Hematopoietic multipotent progenitor cell treated with erythropoietin and hydrocortisone succinate and interleukin-3 and kit ligand, for 6 days (in vitro differentiated cells): ENCODE measurements at places on chromosomes 4 and X.

GRCh38 chrX:133689997-133690599 lies 274.8 kb upstream of the GPC4 start:
- DNase-seq = no peak

DNA sequence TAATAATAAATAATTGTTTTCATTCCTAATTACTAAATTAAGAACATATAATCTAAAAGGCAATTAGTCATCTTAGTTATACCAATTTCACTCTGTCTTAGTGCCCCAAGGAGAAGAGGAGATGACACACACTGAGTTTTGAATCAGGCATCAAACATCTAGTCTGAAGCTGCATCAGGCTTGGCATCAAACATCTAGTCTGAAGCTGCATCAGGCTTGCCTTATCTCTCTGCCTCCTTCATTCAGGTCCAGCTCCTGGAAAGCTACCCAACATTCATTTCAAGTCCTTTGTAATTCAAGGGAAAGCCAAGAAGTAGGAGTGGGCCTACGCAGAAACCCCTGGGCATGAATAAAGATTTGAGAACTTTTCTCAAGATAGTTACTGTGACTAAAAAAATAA lies 62.2 kb downstream of the SH3RF1 start:
- no peak for DNase-seq

- DNase-seq = no peak
Measured at GRCh38 chr4:44157611-44158277, 290.9 kb downstream of the KCTD8 start.

- DNase-seq = peak; percentile 85
Measured at GRCh38 chr4:60201052-60201673, 999.0 kb upstream of the ADGRL3 start.

DNA sequence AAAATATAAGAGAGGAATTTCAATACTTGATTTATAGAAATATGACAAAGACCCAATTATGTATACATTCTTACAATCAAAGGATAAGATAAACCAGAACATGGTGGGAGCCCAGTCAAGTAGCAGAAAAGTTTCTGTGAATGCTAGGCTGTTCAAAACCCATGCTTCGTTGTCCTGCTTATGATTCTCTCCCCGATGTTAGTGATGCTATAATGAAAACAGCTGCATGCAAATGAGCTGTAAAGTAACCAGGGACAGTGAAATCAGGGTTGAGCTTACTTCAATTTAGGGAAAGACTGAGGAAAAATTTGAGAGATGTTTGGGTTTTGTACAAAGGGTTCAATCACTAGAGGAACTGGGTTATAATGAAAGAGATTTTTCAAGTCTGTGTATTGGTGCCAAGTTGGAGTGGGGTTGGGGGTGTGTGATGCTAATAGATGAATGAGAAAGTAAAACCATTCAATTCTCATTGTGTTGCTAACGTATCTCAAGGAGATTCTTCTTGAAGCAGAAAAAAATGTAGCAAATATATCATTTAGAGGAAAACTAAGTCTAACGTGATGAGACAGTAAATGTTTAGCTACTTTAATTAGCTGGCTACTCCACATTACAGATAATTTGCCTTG lies 59.3 kb upstream of the PPP1R2C start:
- DNase-seq = no peak

DNA sequence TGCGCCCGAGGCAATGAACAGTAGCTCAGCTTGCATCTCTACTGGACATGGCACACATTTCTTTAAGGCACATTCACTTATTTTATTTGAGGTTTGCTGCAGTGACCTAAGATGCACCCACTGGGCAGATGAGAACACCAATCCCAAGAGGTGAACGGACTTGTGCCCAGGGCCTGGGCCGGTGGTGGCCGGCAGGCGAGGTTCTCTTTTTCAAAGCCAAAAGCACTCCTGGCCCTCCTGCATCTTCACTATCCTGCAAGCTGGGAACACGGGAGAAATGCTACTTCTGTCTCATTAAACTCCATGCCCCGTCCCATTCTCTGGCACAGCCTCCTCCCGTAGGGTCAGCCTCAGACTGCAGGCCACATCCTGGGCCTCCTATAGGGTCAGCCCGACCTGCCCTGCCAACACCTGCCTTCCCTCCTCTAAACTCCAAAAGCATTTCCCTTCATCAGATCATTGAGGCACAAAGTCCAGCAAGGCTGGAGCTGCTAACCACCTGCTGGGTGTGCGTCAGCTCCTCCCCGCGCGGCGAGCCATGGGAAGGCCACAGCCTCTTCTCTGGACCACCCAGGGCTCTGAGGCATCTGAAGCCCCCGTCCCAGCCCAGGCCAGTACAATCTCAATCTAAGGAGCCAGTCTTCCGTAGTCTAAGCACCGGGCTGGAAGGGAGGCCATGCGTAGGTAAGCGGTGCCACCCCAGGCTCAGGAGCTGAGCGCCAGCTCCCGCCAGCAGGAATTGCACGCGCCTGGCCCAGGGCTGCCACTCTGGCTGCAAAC lies 166.1 kb downstream of the AFAP1 start:
- no peak for DNase-seq

DNA sequence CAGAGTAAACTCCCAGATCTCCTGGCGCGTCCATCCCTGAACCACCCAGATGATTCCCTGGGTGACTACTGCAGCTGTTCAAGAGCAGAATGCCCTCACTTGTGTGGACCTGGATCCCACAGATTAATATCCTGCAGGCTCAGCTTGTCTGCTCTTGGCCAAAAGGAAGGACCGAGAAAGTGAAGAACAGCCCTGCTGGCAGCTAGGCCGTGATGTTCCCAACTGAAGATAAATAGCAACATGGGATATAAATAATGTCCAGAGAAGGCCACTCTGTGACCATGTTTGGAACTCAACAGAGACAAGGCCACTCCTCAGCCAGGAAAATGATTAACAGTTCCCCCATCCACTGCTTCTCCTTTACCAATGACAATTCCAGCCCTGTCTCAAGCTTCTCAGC lies 21.5 kb downstream of the SUPT20HL2 start:
- DNase-seq = no peak

- peak; percentile 14 for DNase-seq
Measured at GRCh38 chr4:140595065-140595464, 26.3 kb upstream of the UCP1 start.

DNA sequence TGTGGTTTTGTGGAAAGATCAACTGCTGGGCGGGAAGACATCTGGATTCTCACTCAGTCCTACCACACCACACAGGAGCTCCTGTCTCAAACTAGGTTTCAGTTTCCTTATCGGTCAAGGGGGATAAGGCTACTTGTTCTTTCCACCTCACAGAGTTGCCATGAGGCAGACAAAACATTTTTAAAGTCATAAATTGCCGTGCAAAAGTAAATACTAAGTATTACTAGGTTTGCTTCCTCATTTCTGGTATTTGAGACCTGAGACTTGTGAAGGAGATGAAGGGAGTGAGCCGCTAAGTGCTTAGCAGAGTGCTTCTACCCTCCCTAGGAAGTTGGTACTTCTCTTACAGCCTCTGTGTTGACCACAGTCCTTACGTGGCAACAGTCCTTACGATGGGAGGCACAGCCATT lies 1.5 kb downstream of the LAP3 start:
- peak; percentile 55 for DNase-seq

DNA sequence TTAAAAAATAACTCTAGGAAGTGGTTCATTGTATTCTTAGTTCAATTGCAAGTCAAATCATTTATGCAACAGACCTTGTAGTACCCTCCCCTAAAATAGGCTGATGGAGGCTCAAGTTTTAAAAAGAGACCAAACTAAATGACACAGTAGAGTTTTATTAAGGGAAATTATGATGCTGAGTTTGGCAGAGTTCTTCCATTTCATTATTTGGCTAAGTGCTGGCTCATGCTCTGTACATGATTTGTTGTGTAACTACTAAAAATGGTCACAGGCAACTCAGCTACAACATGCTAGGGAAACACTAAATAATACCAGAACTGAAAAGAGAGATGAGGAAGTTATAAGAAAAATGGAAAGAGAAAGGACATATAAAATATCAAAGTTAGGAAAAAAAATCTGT lies 96.1 kb upstream of the TFDP3 start:
- DNase-seq = no peak

DNA sequence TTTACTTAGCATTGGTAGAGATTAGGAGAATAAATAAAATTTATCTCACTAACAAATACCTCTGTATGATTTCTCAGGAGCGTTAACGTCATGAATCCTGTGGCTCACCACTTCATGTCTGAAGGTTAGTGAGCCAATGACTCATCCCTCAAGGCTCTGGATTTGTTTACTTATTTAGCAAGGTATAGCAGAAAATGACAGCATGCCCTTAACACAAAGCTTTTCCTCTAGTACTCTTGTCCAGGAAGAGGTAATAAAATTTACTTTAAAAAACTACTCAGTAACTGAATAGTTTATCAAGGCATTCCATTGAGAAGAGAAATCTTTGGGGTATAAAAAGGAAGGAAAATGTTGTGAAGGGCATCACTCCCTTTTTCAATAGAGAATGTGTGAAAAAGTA lies 823.8 kb downstream of the CCSER1 start:
- DNase-seq = no peak

DNA sequence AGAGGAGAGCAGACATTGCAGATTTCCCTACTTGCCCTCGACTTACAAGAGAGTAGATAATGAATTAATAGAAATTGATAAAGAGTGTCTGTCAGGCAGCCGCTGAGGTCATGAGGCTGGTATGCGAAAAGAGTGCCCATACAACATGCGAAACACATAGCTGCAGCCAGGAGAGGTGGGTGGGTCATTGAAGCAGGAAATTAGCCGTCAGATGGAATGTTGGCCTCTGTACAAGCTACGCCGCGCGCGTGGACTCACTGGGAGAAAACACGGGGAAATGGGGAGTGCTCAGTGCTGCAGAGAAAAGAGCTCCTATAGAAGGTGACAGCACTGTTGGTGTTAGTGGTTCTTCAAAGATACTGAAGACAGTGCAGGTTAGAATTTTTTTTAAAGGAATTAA lies 125.1 kb downstream of the RAPGEF2 start:
- DNase-seq = no peak

GRCh38 chrX:100600340-100600739 lies 15.6 kb downstream of the TNMD start:
- no peak for DNase-seq

- no peak for DNase-seq
Measured at GRCh38 chr4:73523126-73523525, 41.6 kb downstream of the AFM start.

DNA sequence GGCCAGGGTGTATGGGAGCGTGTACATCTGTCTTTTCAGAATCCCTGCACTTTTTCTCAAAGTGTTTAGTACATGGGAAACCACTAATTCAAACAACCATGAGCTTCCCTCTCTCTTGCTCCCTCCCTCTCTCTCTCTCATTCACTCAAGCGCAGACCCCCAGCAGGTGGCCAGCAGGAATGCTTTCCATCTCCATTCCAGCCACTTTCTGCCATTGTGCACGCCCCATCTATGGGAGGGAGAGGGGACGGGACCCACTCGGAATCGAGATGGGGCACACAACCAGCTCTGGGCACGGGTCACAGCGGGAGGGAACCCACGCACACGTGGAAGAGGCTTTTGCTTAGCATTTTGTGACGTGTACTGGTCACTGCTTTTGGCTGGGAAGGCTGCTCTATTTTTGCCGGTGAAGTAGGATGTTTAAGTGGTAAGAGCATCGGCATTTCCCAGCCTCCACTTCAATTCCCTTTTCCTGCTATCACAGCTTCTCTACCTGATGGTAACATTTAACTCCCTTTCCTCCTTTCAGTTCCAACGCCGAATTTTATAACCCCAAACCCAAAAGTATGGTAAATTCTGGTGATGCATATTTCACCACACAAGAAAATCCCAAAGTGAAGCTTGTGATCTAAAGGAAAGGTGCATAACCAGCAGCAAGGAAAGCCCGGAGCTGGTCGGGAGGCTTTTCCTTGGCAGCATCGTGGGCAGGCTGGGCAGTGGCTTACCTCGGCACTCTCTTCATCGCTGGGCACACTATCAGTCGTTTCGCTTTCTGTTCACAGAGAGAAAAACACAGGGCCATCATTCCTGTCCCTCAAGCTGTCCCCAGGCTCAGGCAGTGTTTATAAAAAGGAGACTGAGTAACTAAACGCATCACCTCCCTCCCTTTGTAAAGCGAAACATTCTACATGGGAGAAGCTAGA lies 84.1 kb downstream of the IRF2 start:
- no peak for DNase-seq

GRCh38 chr4:168188754-168189153 lies 96.4 kb downstream of the ANXA10 start:
- no peak for DNase-seq

DNA sequence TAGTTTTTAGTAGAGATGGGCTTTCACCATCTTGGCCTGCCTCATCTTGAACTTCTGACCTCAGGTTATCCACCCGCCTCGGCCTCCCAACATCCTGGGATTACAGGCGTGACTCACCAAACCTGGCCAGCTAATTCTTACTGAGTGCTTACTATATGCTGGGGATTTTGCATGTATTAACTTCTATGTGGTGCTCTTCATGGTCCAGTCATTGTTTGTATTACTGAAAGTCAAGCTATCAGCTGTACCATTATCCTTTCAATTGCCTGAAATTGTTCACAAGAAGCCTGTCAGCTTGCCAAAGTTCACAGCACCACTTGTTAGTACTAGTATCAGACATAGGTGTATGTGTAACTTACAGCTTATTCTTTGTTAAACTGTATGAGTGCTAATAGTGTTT lies 1272.1 kb downstream of the ARAP2 start:
- DNase-seq = no peak

DNA sequence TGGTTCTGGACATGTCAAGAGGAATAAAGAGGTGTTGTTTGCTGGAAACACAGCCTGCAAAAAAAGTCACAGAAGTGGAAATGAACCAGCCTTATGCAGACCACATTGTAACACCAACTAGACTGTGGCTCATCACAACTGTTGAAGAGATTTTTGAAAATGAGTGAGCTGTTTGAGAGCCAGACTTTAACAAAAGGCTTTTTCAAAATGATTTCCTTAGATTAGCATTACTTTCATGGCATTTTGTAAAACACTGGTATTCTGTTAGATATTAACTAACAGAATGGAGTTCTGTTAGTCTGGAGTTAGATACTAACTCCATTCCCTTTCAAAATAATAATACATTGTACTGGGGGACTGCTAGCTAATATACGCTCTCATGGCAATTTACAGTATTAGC lies 60.6 kb upstream of the GABRA2 start:
- DNase-seq = no peak

GRCh38 chrX:95836517-95836916 lies 848.1 kb upstream of the DIAPH2 start:
- no peak for DNase-seq
